GM23248 (cell line): ENCODE measurements at places on chromosomes 4 and X.

- peak; percentile 39 for DNase-seq
- no peak overlapping the region for H3K27ac ChIP-seq
- H3K27me3 ChIP-seq: no peaks in the 10 kb centered on the region
- no peaks in the 10 kb centered on the region for H3K36me3 ChIP-seq
Measured at GRCh38 chr4:100895556-100896197, 377.9 kb upstream of the EMCN start.

DNA sequence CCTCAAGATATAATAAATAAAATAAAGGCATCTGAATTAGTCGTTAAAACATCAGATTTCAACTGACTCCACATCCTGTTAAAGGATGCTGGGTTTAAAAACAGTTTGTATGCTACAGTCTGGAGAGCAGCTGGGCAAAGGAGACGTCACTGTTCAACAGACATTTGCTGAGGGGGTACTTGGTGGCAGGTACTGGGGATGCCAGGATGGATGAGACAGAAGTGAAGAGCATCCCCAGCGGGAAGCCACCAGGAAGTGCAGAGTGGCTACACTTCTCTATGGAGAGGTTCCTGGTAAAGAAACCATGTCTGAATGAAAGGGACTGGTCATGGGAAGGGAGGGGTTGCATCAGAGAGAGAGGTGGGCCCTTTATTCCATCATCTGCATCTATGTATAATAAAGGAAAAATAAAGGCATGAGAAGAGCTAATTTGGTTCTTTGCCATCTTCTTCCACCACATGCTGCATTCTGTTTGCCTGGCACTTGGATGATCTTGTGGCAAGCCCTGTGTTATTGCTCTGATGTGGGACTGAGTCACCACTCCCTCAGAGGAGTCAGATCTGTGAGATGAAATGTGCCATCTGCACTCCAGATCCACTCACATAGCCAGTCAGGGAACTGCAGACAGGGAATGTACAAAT is 145.0 kb downstream of the SOWAHB start:
- peak overlapping the region; percentile 97 for H3K27ac ChIP-seq
- no peaks in the 10 kb centered on the region for H3K27me3 ChIP-seq
- DNase-seq: peak; percentile 99
- H3K4me1 ChIP-seq: peaks cover 72% of the 10 kb centered on the region
- H3K4me3 ChIP-seq: peak overlapping the region; percentile 62
- H3K36me3 ChIP-seq: peaks cover 33% of the 10 kb centered on the region

GRCh38 chrX:10112510-10112909 is 44.3 kb upstream of the CLCN4 start:
- H3K27ac ChIP-seq: no peak overlapping the region
- H3K27me3 ChIP-seq: no peaks in the 10 kb centered on the region
- no peaks in the 10 kb centered on the region for H3K4me1 ChIP-seq
- no peak for DNase-seq

DNA sequence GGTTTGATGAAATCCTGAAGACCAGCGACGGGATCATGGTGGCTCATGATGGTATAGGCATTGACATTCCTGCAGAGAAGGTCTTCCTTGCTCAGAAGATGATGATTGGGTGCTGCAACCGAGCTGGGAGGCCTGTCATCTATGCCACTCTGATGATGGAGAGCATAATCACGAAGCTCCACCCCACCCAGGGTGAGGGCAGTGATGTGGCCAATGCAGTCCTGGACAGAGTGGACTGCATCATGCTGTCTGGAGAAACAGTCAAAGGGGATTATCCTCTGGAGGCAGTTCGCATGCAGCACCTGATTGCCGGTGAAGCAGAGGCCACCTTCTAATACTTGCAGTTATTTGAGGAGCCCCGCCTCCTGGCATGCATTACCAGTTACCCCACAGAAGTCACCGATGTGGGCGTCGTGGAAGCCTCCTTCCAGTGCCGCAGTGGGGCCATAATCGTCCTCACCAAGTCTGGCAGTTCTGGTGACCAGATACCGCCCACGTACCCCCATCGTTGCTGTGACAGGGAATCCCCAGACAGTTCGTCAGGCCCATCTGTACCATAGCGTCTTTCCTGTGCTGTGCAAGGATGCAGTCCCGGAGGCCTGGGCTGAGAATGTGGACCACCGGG is 140.1 kb downstream of the EDA2R start:
- H3K27me3 ChIP-seq: no peaks in the 10 kb centered on the region
- no peak overlapping the region for H3K27ac ChIP-seq
- no peak overlapping the region for H3K4me3 ChIP-seq
- no peaks in the 10 kb centered on the region for H3K36me3 ChIP-seq

DNA sequence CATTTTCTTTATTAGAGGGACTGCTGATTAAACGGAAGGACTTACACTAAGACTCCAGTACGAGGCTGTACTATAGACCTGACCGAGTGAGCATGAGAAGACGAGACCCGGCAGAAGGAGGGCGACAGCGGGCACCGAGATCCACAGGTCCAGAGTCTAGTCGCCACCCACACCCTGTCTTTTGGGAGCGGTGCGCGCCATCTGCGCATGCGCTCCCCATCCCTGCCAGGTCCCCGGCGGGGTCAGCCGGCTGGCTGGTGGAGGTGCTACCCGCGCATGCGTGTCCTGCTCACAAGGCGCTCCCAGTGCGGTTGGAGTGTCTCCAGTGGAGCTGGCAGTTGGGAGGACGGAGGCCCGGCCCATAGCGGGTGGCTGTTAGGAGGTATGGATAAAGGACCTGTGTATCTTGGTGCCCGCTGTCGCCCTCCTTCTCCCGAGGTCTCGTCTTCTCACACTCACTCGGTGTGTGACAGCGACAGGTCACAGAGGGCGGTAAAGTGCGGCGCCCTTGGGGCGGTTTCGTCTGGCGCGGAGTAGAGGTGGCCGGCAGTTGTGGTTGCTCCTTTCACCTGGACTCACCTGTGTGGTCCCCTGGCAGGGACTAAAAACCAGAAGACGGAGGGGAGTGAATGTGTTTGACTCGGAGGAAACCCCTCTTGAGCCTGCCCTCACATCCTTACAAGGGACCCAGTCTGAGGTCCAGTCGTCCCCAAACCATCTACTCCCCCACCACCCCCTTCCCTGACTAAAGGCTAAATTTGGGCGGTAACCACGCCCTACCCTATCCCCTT is 7.6 kb upstream of the HSD17B10 start:
- H3K27ac ChIP-seq: no peak overlapping the region
- H3K4me3 ChIP-seq: peak overlapping the region; percentile 68
- H3K27me3 ChIP-seq: no peaks in the 10 kb centered on the region
- no peaks in the 10 kb centered on the region for H3K4me1 ChIP-seq
- H3K36me3 ChIP-seq: no peaks in the 10 kb centered on the region

DNA sequence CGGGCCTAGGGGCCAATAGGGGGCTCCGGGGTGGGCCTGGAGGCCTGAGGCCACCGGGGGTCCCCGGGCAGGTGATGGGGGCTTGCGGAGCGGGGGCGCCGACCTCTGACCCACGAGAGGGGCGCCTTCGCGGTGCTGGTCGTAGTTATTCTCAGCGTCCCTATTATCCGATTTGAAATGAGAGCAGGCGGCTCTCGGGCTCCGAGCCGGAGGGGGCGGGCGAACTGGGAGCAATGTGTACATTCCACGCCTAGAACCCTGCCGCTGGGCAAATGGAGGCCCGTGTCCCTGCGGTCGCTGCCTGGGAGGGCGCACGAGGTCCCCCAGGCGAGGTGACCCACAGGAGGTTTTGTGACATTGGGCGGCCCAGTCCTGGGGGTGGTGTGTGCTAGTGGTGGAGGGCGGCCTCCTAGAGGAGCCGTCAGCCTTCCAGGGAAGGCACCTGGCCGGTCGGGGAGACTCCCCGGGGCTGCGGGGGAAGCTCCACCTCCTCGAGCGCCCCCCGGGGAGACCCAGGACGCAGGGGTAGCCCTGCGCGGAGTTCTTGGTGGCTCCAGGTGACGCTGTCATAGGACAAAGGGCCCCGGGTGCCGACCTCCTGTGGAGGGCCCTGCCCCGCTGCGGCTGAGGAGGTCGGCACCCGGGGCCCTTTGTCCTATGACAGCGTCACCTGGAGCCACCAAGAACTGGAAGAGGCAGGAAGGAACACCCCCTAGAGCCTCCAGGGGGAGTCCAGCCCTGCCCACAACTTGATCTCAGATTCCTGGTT is 102.6 kb upstream of the PRKX start:
- H3K27me3 ChIP-seq: no peaks in the 10 kb centered on the region
- peak overlapping the region; percentile 76 for H3K4me3 ChIP-seq
- no peaks in the 10 kb centered on the region for H3K36me3 ChIP-seq
- DNase-seq: peak; percentile 54
- H3K4me1 ChIP-seq: peaks cover 14% of the 10 kb centered on the region
- H3K27ac ChIP-seq: peak overlapping the region; percentile 86

DNA sequence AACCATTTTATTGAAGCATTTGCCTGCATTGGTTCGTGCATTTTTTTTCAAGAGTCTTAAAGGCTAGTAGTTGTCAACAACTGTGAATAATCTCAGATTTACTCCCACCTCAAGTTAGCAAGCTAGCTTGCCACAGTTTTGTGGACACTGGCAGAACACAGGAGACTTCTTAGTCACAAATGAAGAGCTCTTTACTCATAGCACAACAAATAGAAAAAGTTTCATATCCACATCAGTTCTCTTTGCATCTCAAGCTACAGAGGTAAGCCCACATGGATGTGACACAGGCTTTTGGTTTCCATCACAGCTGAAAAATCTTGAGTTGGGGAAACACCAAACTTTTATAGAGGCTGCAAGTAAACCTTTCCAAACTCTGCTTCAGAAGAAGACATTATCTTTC is 2315.7 kb upstream of the TENM3 start:
- no peak overlapping the region for H3K4me3 ChIP-seq
- H3K27me3 ChIP-seq: no peaks in the 10 kb centered on the region
- no peak overlapping the region for H3K27ac ChIP-seq
- H3K4me1 ChIP-seq: no peaks in the 10 kb centered on the region

DNA sequence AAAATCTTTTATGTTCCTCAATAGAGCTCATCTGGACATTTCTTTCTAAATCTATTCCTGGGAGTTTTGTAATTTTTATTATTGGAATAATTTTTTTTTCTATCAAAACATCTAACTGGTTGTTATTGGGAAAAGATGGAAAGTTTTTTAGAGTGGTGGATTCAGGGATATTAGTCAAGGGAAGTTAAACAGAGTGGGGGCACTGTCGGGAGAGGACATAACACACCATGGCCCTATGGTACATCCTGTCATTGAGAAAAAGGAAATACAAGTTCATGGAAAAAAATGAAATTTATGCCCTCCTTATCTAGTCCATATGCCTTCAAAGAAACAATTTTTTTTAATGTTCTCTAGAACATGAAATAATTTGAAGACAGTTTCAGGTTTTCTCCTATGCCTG is 96.3 kb upstream of the TSPAN5 start:
- no peaks in the 10 kb centered on the region for H3K36me3 ChIP-seq
- H3K27me3 ChIP-seq: no peaks in the 10 kb centered on the region
- no peak overlapping the region for H3K4me3 ChIP-seq
- H3K4me1 ChIP-seq: no peaks in the 10 kb centered on the region
- no peak for DNase-seq

GRCh38 chr4:148369919-148370318 is 72.3 kb downstream of the NR3C2 start:
- no peak for DNase-seq
- no peak overlapping the region for H3K4me3 ChIP-seq
- no peaks in the 10 kb centered on the region for H3K4me1 ChIP-seq
- H3K27ac ChIP-seq: no peak overlapping the region

- no peak overlapping the region for H3K4me3 ChIP-seq
- no peak for DNase-seq
- H3K27ac ChIP-seq: no peak overlapping the region
- H3K36me3 ChIP-seq: no peaks in the 10 kb centered on the region
Measured at GRCh38 chr4:167035390-167035789, 198.9 kb downstream of the SPOCK3 start.

DNA sequence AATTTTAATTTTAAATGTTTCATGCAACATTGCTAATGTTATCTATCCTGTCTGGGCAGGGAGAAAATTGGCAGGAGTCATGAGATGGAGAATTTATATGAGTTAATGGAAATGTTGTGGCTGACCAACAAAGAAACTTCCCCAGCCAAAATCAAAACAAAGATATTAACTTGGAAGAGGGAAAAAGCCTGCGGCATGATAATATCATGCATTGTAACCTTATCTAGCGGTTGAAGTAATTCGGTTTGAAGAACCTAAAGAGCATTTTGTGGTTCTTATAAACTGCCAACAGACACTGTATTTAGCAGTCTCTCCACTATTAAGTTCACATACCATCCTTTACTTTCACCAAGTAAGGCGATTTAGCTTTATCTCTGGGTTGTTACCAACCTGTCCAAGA is 42.3 kb downstream of the DKK2 start:
- no peaks in the 10 kb centered on the region for H3K4me1 ChIP-seq
- no peaks in the 10 kb centered on the region for H3K27me3 ChIP-seq
- no peak overlapping the region for H3K27ac ChIP-seq
- DNase-seq: no peak
- H3K4me3 ChIP-seq: no peak overlapping the region

DNA sequence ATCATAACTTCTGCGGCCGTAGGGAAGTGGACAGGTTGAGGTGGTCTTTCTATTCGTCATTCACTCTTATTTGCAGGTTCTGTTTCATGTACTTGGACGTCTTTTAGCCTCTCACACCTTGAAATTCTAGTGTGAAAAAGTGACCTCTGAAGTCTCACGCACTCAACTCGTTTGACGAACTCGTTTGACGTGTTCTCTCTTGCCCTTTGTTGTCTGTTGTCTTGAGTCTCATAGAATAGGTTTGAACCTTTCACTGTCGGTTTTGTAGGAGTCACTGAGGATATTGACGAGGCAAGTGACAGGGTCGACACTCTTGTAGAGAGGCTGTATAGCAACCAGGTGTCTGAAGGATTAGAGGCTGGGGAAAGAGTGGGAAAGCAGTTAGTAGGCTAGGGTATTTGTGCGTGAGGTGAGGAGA is 1.1 kb upstream of the PGRMC2 start:
- H3K27me3 ChIP-seq: no peaks in the 10 kb centered on the region
- DNase-seq: no peak
- H3K27ac ChIP-seq: peak overlapping the region; percentile 85
- H3K4me3 ChIP-seq: peak overlapping the region; percentile 98
- H3K36me3 ChIP-seq: peaks cover 8% of the 10 kb centered on the region; the same call in 1 of the 2 replicates

DNA sequence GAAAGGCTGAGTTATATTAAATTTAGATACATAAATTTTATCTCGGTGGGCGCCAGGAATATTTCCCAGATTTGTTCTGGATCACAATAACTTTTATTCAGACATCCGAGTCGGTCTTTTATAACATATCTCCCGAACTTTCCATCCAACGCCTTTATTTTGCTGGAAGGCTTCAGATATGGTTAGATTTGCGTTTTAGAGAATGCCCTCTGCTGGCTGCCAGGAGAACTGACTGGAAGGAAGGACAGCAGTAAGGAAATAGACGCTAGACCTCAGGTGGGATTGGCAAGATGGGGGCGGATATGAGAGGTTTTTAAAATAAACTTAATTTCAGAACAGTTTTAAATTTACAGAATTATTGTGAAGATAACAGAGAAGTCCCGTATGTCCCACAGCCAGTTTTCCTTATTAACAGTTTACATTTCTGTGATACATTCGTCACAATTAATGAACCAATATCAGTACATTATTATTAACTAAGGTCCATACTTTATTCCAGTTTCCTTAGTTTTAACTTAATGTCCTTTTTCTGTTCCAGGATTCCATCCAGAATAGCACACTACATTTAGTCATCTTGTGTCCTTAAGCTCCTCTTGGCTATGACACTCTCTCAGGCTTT is 4.6 kb upstream of the KANTR start:
- peak; percentile 76 for DNase-seq
- H3K27me3 ChIP-seq: no peaks in the 10 kb centered on the region
- H3K4me1 ChIP-seq: no peaks in the 10 kb centered on the region; the same call in 1 of the 2 replicates
- no peaks in the 10 kb centered on the region; the same call in 1 of the 2 replicates for H3K36me3 ChIP-seq
- H3K27ac ChIP-seq: peak overlapping the region; percentile 97
